ENCODE measurements at places on chromosomes 7 and 10. TPM values are rescaled to one million over a fixed set of nuclear protein-coding genes. Genes with fewer than 3 reads are reported as not detected.

DNA sequence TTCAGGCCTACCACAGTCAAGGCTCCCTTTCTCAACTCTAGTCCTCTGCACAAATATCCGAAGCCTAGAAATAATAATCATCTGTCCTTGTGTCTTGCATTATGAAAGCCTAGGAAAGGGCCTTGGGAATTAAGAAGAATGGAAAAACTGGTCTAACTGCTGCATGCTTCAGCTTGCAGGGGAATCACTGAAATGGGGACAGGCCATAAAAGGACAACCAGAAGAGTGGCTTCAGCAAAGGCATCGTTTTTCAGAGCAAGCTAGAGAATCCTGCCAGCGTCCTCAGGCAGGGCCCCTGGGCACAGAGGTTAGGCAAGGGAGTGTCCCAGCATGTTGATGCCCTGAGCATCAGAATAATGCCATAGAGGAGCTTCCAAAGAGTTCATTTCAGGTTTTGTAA, 13.2 kb downstream of the ERVW-1 start:
- no peak for DNase-seq

- no peak for DNase-seq
These were observed 79.2 kb downstream of the GLRX3 start for GRCh38 chr10:130215151-130215930.

- no peak for DNase-seq
These were observed 62.6 kb downstream of the ZNF777 start for GRCh38 chr7:149398195-149398820.

DNA sequence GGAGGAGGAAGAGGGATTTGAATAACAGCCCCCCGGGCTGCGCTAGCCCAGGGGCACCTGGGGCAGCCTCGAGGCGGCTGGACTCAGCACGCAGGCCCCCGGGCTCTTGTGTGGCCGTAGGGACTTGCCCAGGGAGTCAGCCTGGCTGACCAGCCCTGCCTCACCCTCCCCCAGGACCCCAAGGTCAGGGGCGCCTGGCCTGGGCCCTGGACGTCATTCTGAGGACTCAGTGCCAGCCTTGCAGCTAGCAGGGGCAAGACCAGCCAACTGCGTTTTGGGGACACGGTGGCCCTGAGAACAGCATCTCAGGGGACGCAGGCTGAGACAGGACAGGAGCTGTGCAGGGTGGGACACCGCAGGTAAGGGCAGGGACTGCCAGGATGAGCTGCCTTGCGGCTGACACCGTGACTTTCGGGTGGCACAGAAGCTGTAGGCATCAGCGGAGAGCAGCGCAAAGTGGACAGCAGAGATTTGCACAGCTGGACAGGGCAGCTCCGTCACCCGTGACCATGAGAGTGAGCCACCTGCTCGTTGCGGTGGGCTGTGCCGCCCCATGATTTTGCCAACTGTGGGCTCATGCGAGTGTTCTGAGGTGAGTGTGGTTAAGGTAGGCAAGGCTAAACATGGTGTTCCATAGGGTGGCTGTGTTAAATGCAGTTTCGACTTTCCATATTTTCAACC, 48.1 kb upstream of the UBE3C start:
- no peak for DNase-seq

DNA sequence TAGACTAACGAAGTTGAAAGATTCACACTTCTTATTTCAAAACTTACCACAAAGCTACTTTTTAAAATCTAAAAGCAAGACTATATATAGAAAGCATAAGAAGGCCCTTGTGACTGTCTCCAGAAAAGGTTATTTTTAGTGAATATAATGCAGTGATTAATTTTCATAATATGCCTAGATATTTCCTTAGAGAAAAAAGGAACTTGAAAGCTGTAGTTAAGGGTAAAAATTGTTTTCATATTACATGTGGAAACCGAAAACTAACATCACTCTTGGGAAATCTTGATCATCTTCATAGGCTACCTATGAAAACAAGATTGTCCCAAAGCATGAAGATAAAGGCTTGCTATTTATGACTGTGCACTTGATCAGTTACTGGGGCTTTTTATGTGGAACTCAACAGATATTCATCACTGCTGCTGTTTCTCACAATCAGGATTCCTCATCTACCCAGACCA, 223.2 kb downstream of the SH2D4B start:
- no peak for DNase-seq

The PVRIG gene
- total RNA-seq = 0.13 TPM

The MYOZ1 gene
- 552 TPM for total RNA-seq

The RASA4B gene
- total RNA-seq = 8.9 TPM

Data from muscle of leg (tissue), 16 donors.